LoVo (cell line): ENCODE measurements at places on chromosomes 6 and 20.

DNA sequence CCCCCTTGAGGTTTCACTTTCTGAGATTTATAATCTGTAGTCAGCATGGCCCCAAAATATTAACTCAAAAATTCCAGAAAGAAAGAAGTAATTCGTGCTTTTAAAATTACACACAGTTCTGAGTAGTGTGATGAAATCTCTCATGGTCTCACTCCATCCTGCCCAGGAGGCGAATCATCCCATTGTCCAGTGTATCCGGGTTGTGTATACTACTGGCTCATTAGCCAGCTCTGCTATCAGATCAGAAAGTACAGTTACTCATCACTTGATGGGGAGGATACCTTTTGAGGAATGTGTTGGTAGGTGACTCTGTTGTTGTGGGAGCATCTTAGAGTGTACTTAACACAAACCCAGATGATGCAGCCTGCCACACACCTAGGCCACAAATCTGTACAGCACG, 65.2 kb downstream of the CDC5L start:
- DNase-seq: no peak

- DNase-seq: no peak
These were observed 274.3 kb downstream of the COL12A1 start for GRCh38 chr6:74931558-74931957.

DNA sequence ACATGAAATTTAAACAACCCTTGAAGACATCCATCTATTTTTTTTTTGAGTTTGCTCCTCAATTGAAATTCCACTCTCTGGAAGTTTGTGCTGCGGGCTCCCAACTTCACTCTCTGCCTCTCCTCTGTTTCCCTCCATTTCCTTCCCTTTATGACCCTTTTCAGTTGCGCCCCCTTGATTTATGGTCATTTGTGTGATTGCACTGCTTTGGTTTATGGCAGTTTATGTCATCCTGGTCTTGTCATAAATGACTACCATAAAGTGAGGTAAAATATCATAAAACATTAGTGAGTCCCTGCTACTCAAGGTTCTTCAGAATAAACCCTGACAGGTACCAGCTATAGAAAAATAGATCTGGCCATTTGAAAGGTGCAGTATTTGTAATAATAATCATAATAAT, 348.3 kb upstream of the ZFP64 start:
- DNase-seq: no peak

GRCh38 chr6:143912671-143913070, 48.4 kb downstream of the ZC2HC1B start:
- DNase-seq: no peak

DNA sequence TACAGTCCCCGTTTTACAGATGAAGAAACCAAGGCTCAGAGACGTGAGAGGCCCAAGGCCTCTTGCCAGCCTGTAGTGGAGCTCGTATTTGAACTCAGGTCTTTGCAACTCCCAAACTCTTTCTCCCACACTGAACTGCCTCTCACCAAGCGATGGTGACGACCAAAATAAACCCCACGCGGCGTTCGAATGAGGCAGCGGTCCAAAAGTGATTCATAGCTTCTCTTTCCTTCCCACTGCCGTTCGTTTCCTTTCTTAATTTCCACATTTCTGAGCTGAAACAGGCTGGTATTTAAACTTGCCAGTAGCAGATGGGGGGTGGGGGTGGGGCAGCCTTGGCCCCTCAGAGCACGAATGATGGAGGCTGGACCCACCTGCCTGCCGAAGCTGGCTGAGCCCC, 252.9 kb upstream of the KCNG1 start:
- DNase-seq: no peak

- DNase-seq: no peak
These were observed 44.1 kb downstream of the TXNDC5 start for GRCh38 chr6:7866526-7866925.

GRCh38 chr6:117521791-117522502, 39.5 kb downstream of the DCBLD1 start:
- no peak for DNase-seq

DNA sequence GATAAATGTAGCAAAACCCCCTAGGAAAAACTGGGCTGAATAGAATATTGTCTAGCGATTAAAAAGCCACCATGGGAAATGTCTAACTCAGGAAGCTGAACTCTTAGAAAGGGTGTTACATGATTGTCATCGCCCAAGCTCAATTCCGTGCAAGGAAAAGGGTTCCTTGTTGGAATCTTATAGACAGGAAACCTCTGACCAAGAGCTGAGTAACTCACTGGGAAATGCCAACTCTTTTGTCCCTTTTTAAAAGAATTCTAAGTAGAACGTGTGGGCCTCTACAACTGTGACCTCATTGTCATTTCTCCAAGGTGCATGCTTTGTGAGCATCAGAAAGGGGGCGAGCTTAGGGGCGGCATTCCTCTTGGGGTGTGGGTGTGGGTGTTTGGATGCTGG, 88.1 kb downstream of the SYNJ2 start:
- DNase-seq: no peak

DNA sequence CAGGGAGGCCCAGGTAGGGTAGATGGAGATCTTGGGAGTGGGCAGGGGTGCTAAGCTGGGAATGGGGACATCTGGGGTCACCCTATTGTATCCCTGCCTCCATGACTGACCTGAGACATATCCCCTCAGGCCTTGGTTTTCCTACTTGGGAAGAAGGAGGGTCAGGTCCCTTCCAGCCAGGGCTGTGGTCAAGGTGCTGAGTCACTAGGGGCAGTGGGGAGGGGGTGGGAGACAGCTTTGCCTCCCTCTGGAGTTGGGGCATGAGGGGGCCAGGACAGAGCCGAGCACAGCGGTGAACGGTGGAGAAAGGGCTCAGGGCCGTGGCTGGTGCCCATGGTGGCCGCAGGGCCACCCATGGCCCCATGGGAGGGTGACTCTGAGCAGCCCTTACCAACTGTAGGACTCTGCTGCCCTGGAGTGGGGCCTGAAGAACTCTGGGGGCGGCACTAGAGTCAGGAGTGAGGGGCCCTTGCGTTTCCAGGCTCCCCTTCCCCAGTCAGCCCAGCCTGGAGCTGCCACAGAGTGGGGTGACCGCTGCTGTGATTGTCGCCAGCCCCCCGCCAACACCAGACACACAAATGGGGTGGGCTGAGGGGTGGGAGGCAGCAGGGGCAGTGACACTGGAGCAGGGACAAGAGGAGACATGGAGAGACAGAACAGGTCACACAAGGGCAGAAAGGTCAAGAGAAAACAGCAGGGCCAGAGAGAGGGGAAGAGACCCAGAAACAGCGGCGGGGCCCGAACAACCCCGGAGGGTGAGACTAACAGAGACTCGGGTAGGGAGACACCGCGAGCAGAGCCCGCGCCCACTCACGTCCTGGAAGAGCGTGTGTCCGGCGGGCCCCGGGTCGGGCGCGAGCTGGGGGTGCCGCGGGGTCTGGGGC, 576 bp downstream of the NECAB3 start:
- DNase-seq: no peak

GRCh38 chr6:170207586-170208181, 83.2 kb downstream of the DLL1 start:
- DNase-seq: no peak

DNA sequence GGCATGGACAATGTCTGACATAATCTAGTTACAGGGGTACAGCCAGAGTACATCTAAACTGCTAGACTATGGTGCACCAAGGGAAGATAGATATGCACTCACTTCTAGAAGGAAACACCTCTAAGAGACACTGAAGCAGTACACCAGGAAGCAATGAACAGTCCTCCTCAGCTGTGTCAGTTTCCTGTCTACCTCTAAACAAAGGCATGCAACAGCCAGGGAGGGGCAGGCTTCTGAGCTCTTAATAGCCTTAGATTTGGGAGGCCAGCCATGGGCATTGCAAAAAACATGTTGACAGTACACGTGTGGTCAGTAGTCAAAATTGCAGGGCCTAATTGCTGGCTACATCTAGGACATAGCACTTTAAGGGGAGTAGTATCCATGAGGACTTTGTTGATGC, 21.4 kb downstream of the CRYBG1 start:
- peak; percentile 25 for DNase-seq

GRCh38 chr6:30258204-30258603, 45.0 kb upstream of the TRIM26 start:
- DNase-seq: no peak

- no peak for DNase-seq
These were observed 5.5 kb downstream of the PRRT1 start for GRCh38 chr6:32146287-32146686.

GRCh38 chr6:31734247-31734820, 2.0 kb downstream of the CLIC1 start:
- DNase-seq: no peak

- DNase-seq: no peak
These were observed 21.3 kb upstream of the TMEM14A start for GRCh38 chr6:52649536-52650160.

DNA sequence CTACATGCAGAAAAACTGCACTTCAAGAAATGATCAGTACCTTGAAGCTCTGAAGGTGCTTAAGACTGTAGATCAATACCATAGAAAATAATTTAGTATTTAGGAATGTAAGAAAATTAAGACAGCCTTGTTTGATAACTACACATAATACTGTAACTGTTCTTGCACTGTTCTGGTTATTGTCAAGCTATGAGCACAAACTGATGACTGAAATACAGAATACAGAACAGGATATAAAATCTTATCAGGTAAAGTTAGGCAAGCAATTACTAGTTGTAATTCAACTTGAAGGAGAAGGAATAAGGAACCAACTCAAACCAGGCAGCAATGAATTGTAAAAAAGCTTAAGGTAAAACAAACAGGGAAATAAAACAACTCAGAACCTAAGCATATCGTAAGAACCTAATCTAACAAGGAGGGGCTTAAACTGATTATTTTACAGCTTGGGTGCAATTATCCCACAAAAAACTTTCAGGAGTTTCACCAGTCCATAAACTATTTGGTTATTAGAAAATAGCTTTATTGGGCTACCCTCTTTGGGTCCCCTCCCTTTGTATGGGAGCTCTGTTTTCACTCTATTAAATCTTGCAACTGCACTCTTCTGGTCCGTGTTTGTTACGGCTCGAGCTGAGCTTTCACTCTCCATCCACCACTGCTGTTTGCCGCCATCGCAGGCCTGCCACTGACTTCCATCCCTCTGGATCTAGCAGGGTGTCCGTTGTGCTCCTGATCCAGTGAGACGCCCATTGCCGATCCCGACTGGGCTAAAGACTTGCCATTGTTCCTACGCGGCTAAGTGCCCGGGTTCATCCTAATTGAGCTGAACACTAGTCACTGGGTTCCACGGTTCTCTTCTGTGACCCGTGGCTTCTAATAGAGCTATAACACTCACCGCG, 97.7 kb downstream of the ATG5 start:
- DNase-seq: no peak

GRCh38 chr20:48921883-48922820, 641 bp downstream of the ARFGEF2 start:
- DNase-seq: peak; percentile 44

DNA sequence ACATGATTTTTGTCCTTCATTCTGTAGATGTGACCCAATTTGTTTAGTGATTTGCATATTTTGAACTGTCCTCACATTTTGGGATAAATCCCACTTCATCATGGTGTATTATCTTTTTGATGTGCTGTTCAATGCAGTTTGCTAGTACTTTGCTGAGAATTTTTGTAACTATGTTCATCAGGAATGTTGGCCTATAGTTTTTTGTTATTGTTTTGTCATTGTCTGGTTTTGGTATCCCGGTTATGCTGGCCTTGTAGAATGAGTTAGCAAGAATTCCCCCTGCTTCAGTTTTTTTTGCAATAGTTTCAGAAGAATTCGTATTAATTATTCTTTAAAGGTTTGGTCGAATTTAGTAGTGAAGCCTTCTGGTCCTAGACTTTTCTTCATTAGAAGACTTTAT, 11.9 kb downstream of the KIF25 start:
- no peak for DNase-seq

- no peak for DNase-seq
These were observed 28.8 kb downstream of the IL20RA start for GRCh38 chr6:137015943-137016342.

- no peak for DNase-seq
These were observed 48.2 kb downstream of the DSTN start for GRCh38 chr20:17617868-17618672.

DNA sequence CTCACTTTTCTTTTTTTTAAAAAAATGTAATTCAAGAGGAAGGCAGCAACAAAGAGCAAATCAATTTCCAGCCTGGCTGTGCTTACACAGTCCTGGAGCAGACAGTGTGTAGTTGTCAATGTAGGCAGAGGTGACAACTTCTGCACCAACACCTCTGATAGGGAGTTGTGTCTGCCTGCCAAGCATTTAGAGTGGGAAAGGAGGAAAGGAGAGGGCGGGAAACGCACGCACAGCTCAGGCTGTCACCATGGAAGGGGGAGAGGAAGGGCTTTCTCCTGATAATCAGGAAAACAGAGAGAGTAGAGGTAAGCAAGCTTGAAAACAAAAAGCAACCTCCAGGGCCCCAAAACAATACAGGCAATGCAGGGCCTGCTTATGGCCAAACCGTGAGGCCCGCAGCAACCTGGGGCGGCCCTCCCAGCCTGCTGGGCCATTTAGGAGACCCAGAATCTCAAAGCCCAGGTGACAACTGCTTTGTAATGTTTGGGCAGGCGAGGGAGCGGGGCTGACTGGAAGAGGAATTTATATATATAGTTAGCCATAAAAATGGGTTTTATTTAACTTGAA, 41.5 kb upstream of the GFOD1 start:
- no peak for DNase-seq

- DNase-seq: peak; percentile 58
These were observed 146.2 kb upstream of the ECI2 start for GRCh38 chr6:4281341-4282293.

- no peak for DNase-seq
These were observed 31.8 kb downstream of the TREML1 start for GRCh38 chr6:41122373-41122772.

GRCh38 chr6:25215881-25216280, 63.3 kb upstream of the CARMIL1 start:
- no peak for DNase-seq

GRCh38 chr6:168884050-168884645, 369.5 kb downstream of the THBS2 start:
- DNase-seq: no peak

GRCh38 chr20:56423211-56423610, 11.2 kb downstream of the CASS4 start:
- no peak for DNase-seq

DNA sequence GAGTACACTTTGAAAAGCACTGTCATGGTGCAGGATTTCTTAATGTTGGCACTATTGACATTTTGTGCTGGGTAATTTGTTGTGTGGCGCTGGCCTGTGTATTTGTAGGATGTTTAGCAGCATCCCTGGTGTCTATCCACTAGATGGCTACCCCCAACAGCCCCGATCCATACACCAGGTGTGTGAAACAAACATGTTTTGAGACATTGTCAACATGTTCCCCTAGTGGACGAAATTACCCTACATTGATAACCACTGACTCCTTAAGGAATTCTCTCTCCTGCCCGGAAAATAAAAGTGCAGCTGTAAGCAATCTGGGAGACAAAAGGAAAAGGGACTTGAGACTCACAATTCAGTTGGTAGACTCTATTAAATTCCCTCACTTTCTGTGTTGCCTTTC, 52.6 kb upstream of the TMEM200A start:
- no peak for DNase-seq

- no peak for DNase-seq
These were observed 159.8 kb downstream of the PREX1 start for GRCh38 chr20:48667889-48668413.

DNA sequence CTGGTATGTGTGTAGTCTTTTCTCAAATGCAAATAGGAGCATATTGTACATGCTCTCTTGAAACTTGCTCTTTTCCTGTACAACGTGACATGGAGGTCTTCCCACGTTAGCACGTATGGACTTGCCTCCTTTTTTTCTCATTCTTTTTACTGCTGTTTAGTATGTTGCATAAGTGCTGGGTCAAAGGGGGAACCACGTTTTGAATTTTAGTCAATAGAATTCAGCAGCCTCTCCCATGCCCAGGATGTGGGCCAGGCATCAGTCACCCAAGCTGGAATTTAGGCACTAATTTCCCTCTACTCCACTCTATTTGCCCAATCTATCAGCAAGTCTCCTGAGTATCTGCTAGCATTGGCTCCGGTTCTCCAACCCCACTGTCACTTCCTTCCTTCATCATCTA, 41.5 kb upstream of the RNF24 start:
- DNase-seq: no peak
